ENCODE measurements at places on chromosomes 1 and 21. TPM values are rescaled to one million over a fixed set of nuclear protein-coding genes. Genes with fewer than 3 reads are reported as not detected.

The SLC30A10 gene
- total RNA-seq, result 0.09 TPM

DNA sequence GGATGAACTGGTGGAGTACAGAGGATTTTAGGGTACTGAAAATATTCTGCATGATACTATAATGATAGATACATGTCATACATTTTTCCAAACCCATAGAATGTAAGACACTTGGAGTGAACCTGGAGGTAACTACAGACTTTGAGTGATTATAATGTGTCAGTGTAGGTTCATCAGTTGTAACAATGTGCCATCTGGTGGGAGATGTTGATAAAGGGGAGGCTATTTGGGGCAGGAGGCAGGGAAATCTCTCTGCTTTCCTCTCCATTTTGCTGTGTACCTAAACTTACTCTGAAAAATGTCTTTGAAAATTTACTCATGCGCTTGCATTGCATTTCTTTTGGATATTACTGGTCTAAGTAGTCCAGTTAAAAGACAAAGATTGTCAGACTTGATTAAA lies 35.2 kb downstream of the PTBP2 start:
- DNase-seq, result no peak

DNA sequence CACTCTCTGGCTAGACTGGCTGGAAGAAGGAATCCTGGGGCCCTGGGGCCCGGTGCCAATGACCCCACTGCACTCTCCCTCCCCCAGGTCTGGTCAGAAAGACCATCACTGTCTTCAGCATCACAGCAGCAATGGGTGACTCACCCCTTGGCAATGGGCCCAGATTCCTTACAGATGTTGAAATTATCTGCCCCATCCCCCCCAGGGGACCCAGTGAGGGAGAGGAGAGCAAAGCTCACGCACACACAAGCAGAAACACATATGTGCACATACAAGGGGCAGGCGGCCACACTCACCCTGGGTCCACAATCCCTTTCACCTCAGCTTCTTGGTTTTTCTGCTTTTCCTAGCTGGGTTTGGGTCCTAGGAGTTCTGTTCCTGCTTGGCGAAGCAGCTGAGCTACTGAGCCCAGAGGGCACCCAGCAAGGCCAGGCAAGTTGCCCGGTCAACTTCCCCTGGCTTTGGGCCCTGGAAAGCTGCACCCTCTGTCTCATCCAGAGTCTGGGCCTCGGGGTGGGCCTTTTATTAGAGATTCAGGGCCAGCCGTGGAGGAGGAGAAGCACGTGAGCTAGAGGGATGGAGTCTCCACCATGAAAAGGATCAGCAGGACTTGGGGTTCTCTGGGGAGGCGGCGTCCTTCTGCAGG lies 2.6 kb downstream of the COL16A1 start:
- DNase-seq, result peak; percentile 18

The BTBD8 gene
- total RNA-seq, result 2.9 TPM

- DNase-seq, result no peak
These were observed 100.4 kb downstream of the LHX8 start for GRCh38 chr1:75234562-75234961.

GRCh38 chr1:43482215-43482614 lies 28.5 kb upstream of the HYI start:
- DNase-seq, result no peak

GRCh38 chr1:81208441-81208840 lies 592.3 kb upstream of the ADGRL2 start:
- DNase-seq, result no peak

The RGS4 gene
- total RNA-seq, result 0.66 TPM

DNA sequence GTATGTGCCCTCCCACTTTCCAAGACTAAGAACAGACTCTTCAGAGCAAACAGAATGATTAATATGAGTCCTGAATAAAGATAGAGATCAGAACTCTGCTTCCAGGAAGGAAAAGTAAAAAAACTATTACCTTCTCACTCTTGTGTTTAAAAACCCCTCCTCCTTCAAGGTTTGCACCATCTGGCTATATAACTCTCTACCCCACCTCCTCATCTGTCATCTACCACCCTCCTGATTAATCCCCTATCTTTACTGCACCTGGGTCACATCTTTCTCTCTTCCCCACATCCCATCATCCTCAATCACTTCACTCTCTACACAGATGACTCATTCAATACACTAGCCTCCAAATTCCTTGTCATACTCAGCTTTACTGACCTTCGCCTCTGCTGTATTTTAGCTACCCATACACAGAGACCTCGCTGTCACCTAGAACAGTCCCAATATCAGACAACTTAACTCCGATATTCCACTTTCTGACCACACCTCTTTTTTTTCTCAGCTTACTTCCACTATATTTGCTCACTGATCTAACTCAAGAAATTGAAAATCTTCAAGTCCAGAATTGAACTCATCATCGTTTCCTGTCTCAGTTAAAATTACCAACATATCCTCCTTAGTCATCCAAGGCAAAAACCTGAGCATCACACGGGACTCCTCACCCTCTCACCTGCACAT lies 3.7 kb downstream of the SCMH1 start:
- no peak for DNase-seq

- no peak for DNase-seq
These were observed 8.9 kb downstream of the SIPA1L2 start for GRCh38 chr1:232621050-232621449.

The SLC45A3 gene
- 0.94 TPM for total RNA-seq

The CHI3L2 gene
- total RNA-seq, result 291 TPM

GRCh38 chr1:164780863-164781262 lies 221.9 kb downstream of the PBX1 start:
- no peak for DNase-seq

DNA sequence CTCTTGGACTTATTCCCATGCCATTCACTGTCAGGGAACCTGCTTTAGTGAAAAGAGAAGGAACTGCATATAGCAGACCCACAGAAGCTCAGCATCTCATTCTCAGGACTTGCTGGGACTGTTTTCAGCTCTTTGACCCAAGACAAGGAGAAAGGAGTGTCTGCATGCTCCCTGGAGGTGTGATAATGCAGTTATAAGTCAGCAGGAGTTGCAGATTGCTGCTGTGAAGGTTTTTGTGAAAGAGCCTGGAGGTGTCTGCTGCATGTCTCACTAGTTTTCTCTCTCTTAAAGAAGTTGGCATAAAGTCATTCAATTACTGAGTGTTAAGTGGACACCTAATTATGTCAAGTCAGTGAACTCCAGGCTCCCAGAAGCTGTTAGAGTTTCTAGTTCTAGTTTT lies 343.4 kb downstream of the BRINP2 start:
- no peak for DNase-seq

All from thymus (tissue), 14 donors.